BJ (cell line): ENCODE measurements at places on chromosomes 16 and 17. TPM values are rescaled to one million over a fixed set of nuclear protein-coding genes. Genes with fewer than 3 reads are reported as not detected.

DNA sequence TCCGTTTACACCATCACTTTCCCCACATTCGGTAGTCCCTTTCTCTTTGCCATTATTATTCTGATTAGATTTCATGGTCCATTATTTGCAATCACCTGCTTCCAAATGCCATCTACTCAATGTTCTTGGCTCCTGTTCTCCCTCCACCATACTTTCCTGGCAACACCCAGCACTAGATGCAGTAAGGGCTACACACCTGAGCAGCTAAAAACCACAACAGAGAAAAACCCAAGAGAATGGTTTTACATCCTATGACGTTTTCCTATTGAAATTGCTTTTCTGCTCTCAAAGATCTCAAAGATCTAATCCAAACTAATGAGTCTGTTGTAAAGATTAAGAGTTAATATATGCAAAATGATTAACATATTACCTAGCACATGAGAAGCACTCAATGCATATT, 441.3 kb downstream of the SHISA9 start:
- no peak for DNase-seq

DNA sequence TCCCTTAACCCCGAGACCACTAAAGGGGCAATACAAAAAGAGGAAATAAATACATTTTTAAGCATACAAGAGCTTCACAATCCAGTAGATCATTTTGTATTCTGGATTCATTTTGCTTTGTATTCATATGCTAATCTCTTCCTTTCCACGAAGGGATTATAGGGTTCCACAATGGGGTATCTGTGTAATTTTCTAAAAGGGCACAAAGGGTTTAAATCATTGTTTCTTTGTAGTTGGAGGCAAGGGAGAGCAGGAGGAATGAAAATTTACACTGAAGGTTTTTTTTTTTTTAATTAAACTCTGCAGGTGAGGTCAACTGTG, 592 bp upstream of the NUFIP2 start:
- no peak for DNase-seq

GRCh38 chr16:1470481-1471251, 4.2 kb downstream of the CLCN7 start:
- no peak for DNase-seq

Gene DLX4
- 0.18 and 0.29 TPM in 2 replicates for polyA plus RNA-seq

DNA sequence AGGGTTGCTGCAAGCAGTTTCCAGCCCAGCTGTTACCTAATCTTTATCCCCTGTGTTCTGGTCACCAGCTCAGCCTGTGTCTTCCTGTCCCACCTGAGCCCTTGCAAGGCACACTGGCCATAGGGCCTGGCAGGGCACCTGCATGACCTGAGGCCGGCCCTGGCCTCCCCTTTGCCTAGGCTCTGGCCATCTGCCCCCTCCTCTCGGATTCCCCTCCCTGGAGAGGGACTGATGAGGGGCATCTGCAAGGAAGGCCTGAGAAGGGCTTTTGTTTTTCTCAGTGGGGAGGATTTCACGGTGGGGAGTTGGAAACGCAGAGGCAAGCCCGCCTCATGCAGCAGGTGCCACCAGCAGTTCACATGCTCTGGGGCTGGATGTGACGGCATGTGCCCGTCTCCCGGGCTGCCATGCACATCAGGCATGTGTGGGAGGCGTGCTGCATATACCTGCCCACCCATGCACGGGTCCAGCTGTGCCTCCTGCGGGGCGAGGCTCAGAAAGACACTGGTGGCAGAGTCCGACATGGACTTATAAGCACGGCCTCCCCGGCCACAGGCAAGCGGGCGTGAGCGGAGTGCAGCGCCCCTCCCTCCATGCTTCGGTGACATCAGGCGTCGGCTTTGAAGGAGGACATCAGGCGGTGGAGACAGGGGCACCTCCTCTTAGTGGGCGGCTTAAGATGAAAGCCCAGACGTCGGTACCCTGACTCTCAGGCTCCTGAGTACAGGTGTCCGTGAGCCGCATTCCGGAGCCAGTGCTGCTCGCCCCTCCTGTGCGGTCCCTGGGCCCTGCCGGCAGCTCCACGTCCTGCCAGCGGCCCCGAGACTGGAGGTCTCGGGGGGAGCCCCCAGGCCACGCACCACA, 16.5 kb downstream of the ASPSCR1 start:
- no peak for DNase-seq

Gene WNT9B
- polyA plus RNA-seq: not detected in 2 replicates

Gene TANGO6
- 13.0 and 14.6 TPM in 2 replicates for polyA plus RNA-seq
